ENCODE measurements at places on chromosomes 13 and 19. TPM values are rescaled to one million over a fixed set of nuclear protein-coding genes. Genes with fewer than 3 reads are reported as not detected.

GRCh38 chr19:14434543-14435319, 1.6 kb downstream of the PKN1 start:
- DNase-seq: peak; percentile 86

The ADAMTSL5 gene
- 3.8 TPM for total RNA-seq

The ZNF420 gene
- 9.4 TPM for total RNA-seq

GRCh38 chr13:32136716-32137115, 105.1 kb downstream of the FRY start:
- no peak for DNase-seq

The CEACAM4 gene
- total RNA-seq: not detected

The NLRP5 gene
- total RNA-seq: not detected

DNA sequence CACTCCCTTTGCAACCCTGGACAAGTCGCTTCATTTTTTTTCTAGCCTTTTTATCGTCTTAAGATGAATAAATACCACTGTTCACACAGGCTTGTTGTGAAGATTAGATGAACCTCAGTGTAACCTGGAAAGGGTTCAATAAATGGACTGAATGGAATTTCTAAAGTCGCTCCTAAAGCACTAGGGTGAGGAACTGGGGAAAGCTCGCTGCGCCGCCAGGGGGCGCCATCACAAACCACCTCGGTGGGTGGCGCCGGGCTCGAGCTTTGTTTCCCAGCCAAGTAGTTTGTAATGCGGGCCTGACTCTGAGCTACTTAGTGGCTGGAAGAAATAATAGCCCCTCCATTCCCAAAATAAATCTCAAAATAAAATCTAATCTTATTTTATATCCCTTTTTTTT, 2.2 kb upstream of the CEACAM6 start:
- peak; percentile 27 for DNase-seq

- no peak for DNase-seq
These were observed 12.7 kb downstream of the DOT1L start for GRCh38 chr19:2176337-2176994.

GRCh38 chr13:29999492-30000369, 149.3 kb upstream of the UBL3 start:
- DNase-seq: no peak
